ENCODE measurements at places on chromosomes 6 and 20. TPM values are rescaled to one million over a fixed set of nuclear protein-coding genes. Genes with fewer than 3 reads are reported as not detected.

KCNK5 gene
- 41.8 TPM for total RNA-seq

CGA gene
- not detected for total RNA-seq

DNA sequence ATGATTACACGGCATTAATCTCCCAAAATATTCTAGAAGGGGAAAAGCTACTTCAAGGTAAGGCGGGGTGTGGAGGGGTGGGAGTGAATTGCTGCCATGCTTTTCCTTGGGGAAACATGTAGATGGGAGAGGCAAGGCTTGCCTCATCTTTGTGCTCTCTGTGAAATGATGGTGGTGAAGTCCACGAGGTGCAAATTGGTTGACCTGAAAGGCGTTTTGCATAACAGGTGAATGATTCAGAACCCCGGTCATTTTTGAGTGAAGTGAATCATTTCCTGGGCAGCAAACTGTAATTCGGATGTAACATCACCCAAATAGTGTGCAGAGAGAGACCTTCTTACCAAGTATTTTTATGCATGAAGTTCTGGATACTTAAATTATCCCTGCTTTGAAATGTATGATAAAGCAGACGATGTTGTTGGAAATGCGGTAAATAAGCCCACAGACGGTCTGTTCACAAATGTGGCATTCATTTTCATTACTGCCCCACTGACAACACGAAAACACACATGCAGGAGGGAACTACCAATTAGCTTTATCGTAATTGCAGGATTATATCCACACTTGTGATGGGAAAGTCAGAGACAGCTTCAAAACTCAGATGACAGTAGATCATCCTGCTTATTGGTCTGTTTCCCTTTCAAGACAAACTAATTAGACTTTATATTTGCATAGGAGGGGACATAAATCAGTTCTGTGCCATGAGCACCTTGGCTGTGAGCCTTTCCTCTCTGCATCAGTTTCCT is 3.0 kb downstream of the CDH4 start:
- peaks cover 34% of the 10 kb centered on the region for H3K36me3 ChIP-seq
- no peak for DNase-seq
- peak overlapping the region; percentile 79 for H3K4me3 ChIP-seq

PHF10 gene
- total RNA-seq: 39.3 TPM

ITCH gene
- total RNA-seq: 35.8 TPM

C6orf132 gene
- total RNA-seq: 38.1 TPM

DNA sequence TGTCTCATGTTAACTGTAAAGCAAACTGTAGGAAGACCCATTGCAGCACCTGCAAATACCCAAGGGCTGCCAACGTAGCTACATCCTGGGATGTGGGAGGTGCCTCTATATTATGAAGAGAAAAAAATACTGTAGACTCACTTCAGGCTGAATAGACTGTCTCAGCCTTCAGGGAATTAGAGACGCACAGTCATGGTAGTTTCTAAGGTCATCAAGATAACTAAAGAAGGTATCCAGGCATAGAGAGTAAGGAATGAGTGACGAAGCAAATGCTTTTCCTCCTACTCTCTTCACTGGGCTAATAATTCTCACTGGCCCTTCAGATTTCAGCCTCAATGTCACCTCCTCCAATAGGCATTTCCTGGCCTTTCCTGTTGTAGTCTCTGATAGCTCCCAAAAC is 121.6 kb upstream of the ECI2 start:
- H3K4me3 ChIP-seq: no peak overlapping the region
- no peaks in the 10 kb centered on the region for H3K27me3 ChIP-seq
- H3K4me1 ChIP-seq: no peaks in the 10 kb centered on the region

CST3 gene
- total RNA-seq: 68.5 TPM

HAO1 gene
- 0.09 TPM for total RNA-seq

TRDN gene
- total RNA-seq: 56.4 TPM

GID8 gene
- total RNA-seq: 70.2 TPM

MROH8 gene
- 0.89 TPM for total RNA-seq
